Heart right ventricle (tissue), 16 donors: ENCODE measurements at places on chromosomes 13 and 19. TPM values are rescaled to one million over a fixed set of nuclear protein-coding genes. Genes with fewer than 3 reads are reported as not detected.

Gene GJB2
- total RNA-seq = 0.28 TPM

- no peak for DNase-seq
Observed at GRCh38 chr19:4620675-4621074, 18.6 kb upstream of the TNFAIP8L1 start.

- no peak for DNase-seq
Observed at GRCh38 chr13:111184458-111185401, 69.6 kb downstream of the ARHGEF7 start.

Gene ZNF790
- 4.5 TPM for total RNA-seq

DNA sequence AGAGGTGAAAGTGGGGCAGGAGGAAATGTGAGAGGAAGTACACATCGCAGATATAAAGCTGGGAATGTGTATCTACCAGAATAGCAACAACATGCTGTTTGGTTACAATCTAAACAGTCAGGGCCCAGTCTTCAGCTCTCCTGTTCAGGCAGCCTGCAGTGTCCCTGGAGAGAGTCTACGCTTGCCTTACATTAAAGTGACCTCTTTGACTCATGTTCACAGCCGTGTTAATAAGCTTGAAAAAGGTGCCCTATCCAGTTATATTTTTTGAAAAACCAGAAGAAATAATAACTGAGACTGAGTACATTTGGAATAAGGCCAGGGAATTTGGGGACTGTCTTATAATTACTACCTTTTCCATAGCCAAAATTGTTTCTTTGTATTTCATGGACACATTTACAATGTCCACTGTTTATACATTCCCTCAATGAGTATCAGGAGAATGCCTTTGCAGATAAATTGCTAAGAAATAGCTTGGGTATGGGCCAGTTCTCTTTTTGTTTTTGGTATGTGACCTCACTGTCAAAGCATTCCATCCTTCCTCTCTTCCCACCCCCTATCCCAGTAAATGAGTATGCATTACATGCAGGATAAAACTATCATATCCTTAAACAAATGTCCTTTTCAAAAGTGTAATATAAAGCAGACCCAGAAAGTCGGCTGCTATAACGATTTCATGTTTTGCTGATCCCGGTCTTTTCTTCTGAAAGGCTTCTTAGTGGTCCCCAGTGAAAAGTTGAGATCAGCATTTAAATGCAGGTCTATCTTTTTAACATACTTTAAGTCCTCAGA, 82.6 kb downstream of the PCDH9 start:
- peak; percentile 15 for DNase-seq

Gene NLRP11
- total RNA-seq = not detected

DNA sequence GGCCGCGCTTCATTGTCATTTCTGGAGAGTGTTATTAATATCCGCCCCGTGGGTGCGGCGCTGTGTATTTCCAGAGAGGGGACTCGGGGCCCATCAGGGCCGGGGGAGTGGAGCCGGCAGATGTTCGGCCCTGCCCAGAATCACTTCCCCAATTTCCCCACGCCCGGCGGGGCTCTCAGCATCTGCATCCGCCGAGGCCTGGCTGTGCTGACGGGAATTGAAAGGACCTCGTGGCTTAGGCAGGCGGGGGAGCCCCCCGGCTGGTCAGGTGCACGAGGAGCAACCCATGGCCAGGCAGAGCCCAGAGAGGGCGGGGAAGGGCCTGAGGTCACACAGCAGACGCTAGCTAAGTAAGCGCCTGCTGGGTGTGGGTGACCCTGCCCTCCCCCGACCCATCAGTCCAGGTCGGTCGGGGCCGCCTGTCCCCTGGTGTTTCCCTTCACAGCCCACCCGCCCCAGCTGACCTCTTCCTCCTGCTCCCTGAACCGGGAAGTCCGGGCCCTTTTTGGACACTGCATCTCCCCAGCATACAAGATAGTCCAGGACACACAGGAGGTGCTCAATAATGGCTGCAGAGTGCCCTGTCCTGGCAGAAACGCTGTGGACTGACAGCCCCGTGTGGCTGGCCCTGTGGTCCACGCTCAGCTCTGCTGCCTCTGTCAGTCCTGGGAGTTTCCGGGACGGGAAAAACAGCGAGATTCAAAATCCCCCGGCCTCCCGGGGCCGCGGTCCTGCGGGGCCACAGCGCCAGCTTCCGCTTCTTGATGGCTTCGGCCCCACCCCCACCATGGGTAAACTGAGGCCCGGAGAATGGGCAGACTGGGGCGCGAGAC, 22.1 kb downstream of the ARID3A start:
- DNase-seq = peak; percentile 53

Gene C1QTNF9
- total RNA-seq = 6.5 TPM

Gene BRME1
- total RNA-seq = 0.68 TPM

GRCh38 chr19:9799162-9799561, 19.7 kb downstream of the FBXL12 start:
- DNase-seq = no peak

DNA sequence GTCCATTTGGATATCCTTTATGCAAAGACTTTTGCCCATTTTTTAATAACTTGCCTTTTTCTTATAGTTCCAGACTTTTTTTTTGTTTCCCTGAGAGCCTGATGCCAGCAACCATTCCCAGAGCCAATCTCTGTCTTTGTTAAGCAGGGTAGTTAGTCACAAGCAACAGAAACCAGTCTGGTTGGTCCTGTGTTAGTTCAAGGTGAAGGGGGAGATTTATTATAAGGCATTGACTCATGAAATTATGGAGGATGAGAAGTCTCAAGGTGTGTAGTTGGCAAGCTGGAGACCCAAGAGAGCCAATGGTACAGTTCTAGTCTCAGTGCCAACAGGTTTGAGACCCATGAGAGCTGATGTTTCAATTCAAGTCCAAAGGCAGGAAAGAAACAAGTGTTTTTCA, 33.0 kb downstream of the GPR12 start:
- no peak for DNase-seq

Gene CLIP3
- total RNA-seq = 3.3 TPM

GRCh38 chr19:33688171-33688992, 66.6 kb downstream of the CHST8 start:
- no peak for DNase-seq

DNA sequence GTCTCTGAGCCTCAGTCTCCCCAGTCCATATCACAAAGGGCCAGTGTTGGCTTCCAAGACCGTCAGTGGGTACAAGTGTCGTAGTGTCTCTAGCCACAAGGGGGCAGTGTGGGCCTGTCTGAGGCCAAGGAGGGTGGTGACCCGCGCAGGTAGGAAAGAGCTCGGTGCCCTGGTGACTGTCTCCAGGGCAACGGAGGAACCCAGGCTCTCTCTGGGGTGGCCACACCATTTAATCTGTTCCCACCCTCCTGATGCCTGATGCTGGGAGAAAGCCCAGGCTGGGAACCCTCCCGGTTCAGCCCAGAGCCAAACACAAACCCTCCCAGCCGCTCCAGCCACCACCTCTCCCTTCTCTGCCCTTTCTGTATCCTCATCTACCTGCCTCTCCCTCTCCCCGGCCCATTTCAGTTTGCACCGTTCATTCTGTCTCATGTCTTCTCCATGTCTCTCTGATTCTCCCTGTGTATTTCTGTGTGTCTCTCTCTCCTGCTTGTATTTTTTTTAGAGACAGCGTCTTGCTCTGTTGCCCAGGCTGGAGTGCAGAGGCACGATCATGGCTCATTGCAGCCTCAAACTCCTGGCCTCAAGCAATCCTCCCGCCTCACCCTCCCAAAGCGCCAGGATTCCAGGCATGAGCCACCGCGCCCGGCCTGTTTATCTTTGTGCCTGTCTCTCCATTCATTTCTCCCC, 17.5 kb upstream of the MEIS3 start:
- peak; percentile 75 for DNase-seq

Gene ICAM5
- total RNA-seq = 0.18 TPM

Gene SARS2
- 21.9 TPM for total RNA-seq

GRCh38 chr19:12804051-12804450, 2.2 kb downstream of the THSD8 start:
- DNase-seq = no peak

Gene TUBB4A
- 6.0 TPM for total RNA-seq

Gene SOHLH2
- total RNA-seq = not detected

- DNase-seq = peak; percentile 30
Observed at GRCh38 chr19:28472843-28473242, 740.1 kb downstream of the UQCRFS1 start.

DNA sequence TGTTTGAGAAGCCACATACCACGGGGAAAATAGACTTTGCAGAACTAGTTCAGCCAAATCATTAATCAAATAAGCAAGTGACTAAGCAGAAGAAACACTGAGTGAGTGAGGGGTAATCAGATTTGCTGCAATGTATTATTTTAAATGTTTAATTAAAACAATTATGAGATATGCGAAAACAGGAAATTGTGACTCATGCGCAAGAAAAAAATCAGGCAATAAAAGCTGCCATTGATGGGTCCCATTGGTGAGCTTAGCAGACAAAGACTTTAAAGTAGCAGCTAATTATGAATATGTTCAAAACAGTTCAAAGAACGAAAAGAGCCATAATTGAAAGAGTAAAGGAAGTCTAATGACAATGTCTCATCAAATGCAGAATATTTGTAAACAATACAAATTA, 644.1 kb downstream of the GPC5 start:
- no peak for DNase-seq

DNA sequence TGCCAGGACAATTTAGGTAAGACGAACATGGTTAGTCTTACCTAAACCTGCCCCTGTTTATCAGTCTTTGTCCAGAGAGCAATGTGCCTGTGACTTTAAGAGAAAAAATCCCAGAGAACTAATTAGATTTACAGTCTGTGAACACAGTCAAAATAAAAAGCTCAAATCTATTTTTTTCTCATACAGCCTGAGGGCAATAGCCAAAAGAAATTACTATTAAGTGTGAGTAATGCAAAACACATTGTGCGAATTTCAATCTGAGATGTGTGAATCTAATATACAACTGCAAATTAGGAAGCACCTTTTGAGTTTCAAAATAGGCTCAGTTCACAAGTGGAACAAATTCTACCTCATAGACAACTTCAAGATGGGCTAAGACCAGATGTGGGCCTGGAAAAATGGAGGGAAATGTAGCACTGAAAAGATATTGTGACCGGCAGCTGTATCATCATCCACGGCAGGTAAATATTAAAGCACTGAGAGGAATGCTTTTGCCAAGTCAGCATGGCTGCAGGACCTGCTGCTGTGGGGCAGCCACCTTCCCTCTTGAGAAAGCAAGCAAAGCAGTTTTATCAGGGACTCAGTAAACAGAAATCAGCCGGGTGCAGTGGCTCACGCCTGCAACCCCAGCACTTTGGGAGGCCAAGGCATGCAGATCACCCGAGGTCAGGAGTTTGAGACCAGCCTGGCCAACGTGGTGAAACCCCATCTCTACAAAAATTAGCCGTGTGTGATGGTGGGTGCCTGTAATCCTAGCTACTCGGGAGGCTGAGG, 114.8 kb downstream of the KATNAL1 start:
- DNase-seq = no peak

DNA sequence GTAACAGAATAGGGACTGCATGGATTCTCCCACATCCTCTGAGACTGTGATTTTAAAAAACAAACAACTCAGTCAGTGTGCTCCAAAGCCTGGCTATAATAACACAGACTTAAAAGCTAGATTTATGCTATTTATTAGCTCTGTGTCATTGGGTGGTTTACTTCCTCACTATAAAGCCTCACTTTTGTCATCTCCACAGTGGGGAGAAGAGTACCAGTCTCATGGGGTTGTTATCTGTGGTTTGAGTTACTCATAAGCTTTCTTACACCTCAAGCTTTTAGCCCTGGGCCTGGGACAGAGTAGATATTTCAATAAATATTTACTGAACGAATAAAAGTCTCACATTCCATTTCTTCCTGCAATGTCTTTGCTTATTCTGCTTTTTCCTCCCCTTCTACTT, 5.3 kb downstream of the RNASEH2B start:
- no peak for DNase-seq

DNA sequence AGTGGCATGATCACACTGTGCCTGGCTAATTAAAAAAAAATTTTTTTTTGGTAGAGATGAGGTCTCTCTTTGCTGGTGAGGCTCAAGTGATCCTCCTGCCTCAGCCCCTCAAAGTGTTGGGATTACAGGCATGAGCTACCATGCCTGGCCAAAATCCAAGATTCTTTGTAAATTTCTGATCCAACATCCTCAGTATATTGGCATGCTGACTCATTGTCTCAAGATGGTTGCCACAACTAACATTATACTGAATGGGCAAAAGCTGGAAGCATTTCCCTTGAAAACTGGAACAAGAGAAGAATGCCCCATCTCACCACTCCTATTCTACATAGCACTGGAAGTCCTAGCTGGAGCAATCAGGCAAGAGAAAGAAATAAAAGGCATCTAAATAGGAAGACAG, 100.0 kb downstream of the KLF5 start:
- no peak for DNase-seq

DNA sequence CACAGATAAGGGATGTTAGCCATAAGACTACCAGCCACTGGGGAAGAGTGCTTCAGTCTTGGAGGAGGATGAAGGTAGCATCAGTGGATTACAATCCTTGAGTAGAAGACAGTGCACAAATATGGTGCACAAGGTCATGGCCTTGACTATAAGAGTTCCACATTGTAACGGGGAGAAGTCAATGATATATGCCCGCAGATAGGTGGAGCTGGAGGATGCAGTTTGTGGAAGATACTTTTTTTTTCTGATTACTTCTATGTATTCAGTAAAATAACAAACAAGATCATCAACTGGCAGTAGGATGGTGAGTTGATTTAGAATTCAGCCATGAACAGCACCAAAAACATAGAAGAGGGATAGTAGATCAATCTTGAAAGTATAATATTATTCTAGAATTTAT, 926.8 kb upstream of the MIR17HG start:
- DNase-seq = no peak

GRCh38 chr13:34076319-34076718, 258.4 kb downstream of the RFC3 start:
- DNase-seq = no peak

Gene LAIR2
- 2.5 TPM for total RNA-seq

Gene ERICH4
- 0.37 TPM for total RNA-seq

GRCh38 chr13:114099191-114099590, 33.2 kb downstream of the RASA3 start:
- DNase-seq = peak; percentile 89

DNA sequence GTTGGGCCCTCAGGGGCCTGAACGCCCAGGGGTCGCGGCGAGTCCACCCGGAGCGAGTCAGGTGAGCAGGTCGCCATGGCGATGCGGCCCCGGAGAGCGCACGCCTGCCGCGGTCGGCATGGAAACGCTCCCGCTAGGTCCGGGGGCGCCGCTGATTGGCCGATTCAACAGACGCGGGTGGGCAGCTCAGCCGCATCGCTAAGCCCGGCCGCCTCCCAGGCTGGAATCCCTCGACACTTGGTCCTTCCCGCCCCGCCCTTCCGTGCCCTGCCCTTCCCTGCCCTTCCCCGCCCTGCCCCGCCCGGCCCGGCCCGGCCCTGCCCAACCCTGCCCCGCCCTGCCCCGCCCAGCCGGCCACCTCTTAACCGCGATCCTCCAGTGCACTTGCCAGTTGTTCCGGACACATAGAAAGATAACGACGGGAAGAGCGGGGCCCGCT, at the start of gene CCNA1:
CCNA1 (plus strand) TSS at position 390 of the 439 bp plus-strand sequence. CDS start 562 bp downstream, outside the sequence.
- DNase-seq = peak; percentile 16
